ENCODE measurements at places on chromosomes 12 and 14.

DNA sequence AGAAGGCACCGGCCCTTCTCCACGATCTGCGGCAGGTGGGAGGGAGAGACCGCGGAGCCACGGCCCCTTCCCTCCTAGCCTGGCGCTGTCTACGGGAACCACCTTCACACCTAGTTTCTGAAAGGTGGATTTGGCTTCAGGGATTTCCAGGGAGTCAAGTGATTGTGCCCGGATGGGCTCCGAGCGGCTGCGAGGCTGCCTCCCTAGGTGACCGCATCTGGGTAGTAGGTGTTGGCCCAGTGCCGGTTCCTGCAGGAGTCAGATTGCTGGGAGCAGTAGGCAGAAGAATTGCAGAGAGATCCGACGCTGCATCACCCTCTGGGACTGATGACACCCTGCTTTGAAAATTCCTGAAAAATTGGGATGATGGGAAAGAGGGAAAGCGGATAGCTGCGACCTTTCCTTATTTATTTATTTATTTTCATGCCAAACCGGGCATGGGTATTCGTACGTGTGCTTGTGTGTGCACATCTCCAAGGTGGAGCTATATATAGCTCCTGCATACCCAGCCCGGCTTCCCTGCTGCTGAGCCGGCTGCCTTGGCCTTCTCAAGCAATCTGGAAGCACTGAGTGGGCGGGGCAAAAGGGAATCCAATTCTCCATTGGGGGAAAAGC, 1.1 kb downstream of the CNTN1 start:
- DNase-seq = peak; percentile 26

DNA sequence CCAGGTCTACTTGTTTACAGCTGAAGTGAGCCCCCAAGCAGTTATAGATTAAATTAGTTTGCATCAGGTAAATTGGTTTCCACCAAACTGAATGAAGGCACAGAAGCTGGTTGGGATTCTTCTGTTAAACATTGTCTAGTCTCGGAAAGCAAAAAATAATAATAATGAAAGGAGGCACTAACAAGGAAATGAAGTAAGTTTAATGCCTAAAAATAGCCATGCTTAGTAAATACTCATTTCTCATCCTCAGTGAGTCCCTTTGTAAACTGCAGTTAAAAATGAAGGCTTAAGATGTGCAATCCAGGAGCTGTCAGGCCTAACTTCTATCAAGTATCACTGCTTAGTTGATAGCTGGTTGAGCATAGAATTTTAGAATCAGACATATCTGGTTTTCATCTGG, 113.5 kb downstream of the BTG1 start:
- no peak for DNase-seq

DNA sequence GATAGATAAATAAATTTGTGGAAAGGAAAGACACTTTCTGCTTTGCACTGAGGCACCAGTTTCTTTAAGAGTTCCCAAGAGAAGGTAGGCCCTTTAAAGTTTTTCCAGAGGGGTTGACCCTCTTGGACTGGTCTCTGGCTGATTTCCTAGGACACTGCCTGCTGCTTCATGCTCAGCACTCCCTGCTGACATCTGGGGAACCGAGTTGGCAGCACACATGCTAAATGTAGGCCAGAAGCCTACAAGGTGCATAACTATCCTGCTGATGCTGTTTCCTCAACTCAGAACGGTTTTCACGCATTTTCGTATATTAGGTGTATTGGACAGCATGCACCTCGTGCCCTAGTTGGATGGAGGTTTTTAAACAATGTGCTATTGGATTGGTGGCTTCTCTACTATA, 887.2 kb upstream of the SEL1L start:
- DNase-seq = no peak

DNA sequence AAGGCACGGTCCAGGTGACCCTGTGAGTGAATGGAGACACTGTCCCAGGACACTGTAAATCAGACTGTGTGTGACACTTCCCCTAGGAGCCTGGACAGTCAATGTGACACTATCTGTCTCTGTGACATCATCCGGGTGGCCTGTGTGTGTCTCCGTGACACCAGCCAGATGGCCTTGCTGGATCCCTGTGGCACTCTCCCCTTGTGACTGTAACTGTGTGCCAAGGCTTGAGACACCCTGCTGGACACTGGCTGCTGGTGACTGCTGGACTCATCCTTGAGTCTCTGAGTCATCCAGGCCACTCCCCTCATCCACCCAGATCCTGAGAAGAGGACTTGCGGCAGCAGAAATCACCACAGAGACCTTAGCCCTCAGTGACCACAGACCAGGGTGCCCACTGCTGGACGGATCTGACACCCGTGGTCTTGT, 51.6 kb downstream of the MVK start:
- no peak for DNase-seq

- DNase-seq = no peak
These were observed 133.5 kb downstream of the FOXN3 start for GRCh38 chr14:89283327-89284060.

- DNase-seq = no peak
These were observed 1.2 kb downstream of the KLHDC2 start for GRCh38 chr14:49769171-49769570.

- no peak for DNase-seq
These were observed 44.0 kb upstream of the RPH3A start for GRCh38 chr12:112747501-112747900.

All from omental fat pad (tissue), 4 donors.